ENCODE measurements at places on chromosomes 5 and 9. TPM values are rescaled to one million over a fixed set of nuclear protein-coding genes. Genes with fewer than 3 reads are reported as not detected.

Gene CDX1
- total RNA-seq = not detected

Gene ROR2
- not detected for total RNA-seq

Gene MOB3B
- not detected for total RNA-seq

GRCh38 chr9:77983320-77983662 lies 48.3 kb downstream of the GNAQ start:
- DNase-seq = no peak

Gene CDH12
- not detected for total RNA-seq

Measured in endothelial cell of umbilical vein (primary cell).